GM13976 (cell line): ENCODE measurements at places on chromosomes 11 and 22.
A peak's percentile ranks its signal among the peaks of the same experiment; 100 is the strongest.

DNA sequence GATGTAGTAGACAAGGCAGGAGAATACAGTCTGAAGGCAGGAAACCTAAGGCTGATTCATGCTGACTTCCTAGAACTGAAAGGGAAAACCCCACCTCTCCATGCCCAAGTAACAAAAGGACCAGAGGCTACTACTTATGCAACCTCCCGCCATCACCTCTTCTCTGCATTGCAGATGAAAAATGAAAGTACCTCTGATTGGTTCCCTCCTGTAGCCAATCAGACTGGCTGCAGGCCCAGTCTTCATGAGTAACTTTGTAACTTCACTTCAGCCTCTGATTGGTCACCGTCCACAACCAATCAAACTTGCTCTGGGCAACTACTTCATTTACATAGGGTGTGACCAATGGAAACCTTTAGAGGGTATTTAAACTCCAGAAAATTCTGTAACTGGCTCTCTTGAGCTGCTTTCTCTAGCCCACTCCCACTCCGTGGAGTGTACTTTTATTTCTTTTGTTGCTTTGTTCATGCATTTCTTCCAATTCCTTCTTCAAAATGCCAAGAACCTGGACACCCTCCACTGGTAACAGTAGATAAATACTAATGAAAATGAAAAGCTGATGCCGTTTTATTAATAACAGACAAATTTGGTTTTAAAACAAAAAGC is 5.2 kb upstream of the MAP6 start:
- no peak for DNase-seq

DNA sequence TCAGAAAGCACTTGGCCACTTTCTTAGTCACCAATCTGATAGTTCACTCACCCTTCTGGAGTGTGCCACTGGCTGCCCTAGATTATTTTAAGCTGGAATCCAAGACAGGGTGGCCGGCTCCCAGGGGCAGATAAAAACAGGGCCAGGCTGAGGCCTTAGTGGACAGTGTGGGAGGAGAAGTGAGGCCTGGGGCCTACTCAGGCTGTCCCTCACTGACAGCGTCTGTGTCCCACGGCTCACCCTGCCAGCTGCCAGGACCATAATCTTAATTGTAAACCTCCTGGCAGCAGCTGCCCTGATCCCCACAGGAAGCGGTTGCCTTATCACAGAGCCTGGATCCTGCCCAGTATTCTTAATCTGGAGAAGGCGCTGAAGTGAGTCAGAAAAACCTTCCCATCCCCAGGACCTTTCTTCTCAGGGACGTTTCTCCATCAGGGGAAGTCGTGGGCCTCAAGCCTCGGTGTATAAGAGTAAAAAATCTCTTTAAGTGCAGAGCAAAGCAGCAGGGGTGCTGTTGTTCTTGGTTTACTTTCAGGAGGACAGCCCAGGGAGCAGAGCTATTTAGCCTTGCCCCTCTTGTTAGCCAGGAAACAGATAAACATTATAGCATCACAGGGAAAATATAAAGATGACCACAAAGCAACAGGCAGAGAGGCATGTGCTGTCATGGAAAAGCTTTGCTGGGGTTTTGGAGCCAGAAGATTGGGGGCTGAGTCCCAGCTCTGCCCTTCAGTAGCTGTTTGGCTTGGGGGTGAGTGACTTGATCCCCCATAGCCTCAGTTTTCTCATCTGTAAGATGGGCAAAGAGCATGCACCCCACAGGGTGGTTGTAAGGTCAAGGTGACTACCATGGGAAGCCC is 39.6 kb downstream of the TSPAN18 start:
- DNase-seq = no peak

DNA sequence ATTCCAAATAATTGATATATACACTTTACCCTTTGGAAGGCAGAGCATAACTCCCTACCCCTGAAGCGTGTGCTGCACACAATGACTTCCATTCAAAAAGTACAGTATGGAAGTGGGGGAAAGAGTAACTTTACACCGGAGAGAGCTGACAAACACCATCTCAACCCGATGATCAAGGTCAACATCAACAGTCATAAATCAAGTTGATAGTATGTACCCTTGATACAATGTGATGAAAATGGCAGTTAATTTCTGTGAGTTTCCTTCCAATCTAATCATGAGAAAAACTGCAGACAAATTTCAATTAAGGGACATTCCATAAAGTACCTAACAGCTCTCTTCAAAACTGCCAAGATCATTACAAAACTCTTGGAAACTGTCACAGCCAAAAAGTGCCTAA is 6.0 kb upstream of the DEUP1 start:
- no peak for DNase-seq

DNA sequence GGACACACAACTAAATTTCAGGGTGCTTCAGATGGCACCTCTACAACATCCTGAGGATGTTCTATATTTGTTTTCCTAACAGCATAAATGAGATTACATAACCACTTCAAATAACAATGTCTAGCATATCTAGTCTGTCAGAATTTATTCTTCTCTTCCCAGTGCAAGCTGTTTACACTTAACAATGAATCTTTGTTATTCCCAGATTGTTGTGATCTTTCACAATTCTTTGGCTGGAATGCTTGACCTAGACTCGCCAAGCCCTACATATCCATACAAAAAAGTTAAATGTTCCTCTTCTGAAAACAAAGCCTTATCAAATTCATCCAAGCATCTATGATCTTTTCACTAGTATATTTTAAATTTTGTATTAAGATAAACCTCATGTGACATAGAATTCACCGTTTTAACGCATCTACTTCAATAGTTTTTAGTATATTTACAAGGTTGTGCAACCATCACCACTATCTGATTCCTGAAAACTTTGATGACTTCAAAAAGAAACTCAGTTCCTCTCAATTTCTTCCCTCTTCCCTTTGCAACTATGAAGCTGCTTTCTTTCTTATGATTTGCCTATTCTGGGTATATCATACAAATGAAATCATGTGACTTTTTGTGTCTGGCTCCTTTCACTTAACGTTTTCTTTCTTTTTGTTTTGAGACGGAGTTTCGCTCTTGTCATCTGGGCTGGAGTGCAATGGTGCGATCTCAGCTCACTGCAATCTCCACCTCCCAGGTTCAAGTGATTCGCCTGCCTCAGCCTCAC is 61.7 kb upstream of the CHRNA10 start:
- no peak for DNase-seq

- DNase-seq = peak; percentile 76
Measured at GRCh38 chr22:17501679-17502285, 61.5 kb upstream of the SLC25A18 start.

DNA sequence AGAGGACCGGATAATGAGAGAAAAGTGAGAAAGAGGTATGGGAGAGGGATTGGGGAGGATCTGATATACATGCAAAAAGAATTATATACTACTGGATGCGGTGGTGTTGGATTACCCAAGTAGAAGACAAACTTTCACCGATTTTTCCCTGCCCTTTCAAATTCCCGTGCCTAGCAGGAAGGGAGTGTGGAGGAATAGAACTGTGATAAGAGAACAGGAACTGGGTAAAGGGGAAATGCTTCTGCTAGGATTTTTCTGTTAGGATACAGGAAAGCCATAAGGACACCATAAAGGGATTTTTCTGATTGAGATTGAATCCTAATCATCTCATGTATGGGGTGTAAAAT is 480 bp upstream of the MTMR2 start:
- DNase-seq = no peak

DNA sequence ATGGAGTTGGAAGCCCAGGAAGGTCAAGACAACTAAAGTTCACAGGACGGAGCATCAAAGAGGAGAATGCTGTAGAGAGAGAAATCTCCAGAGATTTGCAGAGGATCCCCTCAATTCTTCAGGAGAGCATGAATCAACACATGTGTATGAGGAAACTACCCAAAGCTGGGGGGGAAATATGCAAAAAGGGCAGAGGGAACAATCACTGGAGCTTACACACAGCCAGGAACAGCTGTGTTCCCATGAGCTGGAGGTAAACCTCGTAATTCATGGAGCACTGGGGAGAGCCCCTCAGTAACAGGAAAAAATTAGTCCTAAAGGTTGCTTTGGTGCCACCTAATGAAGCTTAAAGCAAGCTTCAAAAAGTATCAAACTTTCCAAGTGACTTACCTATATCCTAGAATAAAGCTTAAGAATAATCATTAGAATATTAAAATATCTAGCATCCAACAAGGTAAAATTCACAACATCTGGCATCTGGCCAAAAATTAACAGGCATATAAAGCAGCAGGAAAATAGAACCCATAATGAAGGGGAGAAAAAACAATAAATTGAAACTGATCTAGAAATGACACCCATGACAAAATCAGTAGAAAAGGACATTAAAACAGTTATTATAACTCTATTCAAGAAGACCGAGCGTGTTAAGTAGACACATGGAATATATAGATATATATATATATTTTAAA is 134.2 kb downstream of the STK33 start:
- no peak for DNase-seq

- DNase-seq = no peak
Measured at GRCh38 chr11:2780850-2781407, 81.1 kb upstream of the KCNQ1OT1 start.
